ENCODE measurements at places on chromosomes 1 and 21.
A peak's percentile ranks its signal among the peaks of the same experiment; 100 is the strongest.

DNA sequence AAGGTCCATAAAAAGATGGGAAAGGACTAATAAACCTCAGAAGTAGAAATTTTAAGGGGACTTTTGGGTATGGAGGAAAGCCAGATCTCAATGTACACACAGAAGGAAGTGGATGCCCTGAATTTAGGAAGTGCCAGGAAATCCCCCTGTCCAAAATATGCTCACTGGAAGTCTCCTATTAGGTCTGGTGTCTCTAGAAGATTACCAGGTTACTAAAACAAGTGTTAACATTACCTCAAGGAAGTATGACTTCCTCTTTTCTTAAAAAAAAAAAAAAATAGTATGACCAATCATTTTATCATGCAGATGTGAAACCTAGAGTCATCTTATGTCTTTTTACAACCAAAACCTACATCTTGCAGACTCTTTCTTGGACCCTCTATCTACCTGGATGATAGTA, 30.7 kb downstream of the CD58 start:
- no peak for DNase-seq

GRCh38 chr1:64962441-64962840, 3.9 kb downstream of the JAK1 start:
- no peak for DNase-seq

- DNase-seq: peak; percentile 29
These were observed 9.9 kb upstream of the CDCA8 start for GRCh38 chr1:37682334-37682987.

- no peak for DNase-seq
These were observed 576 bp downstream of the ZFP69 start for GRCh38 chr1:40477678-40478053.

DNA sequence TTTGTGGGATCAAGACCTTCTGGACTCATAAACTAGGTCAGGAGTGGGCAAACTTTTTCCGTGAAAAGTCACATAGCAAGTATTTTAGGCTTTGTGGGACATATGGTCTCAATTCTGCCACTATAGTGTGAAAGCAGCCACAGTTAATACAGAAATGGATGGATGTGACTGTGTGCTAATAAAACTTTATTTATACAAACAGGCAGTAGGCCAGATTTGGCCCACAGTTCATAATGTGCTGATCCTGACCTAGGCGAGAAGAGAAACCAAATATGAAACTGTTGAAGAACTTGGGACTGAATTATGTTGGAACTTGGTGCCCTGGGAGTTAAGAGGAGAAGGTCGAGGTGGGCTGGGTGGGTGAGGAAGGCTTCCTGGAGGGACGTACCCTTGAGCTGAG, 17.1 kb downstream of the PADI3 start:
- no peak for DNase-seq

DNA sequence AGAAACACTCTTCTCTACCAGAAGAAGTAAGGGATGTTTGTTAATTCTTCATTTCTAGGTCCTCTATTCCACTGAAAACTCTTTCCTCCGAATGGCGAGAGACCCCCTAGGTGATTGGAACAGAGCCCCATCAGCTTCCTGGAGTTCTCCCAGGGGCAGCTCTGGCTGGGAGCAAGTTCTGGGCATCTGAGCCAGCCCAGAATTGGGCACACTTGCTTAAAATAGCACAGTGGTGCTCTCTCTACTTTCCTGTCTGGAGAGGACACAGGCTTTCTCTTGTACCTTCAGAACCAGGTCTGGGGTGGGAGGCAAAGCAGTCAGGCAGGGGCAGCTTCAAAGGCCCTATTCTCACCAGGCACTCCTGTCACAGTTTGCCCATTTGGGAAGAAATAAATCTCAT, 83.2 kb upstream of the CNTN2 start:
- no peak for DNase-seq

DNA sequence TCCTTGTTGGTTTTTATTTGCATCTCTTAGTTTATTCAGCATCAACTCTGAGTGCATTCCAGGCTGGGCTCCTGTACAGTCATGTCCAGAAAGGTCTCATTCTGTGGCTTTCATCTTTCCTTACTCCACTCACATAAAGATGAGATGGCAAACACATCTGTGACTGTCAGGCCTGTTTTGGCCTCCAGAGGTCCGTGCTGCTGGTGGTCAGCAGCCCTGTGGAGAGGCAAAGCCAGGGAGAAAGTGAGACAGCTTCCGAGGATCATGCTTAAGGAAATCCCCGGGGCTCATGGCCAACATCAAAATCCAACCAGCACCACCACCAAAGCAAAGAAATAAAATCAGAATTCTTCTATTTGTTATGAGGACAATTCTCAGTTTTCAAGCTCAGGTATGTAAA, 96.1 kb upstream of the HIVEP3 start:
- no peak for DNase-seq

GRCh38 chr1:61052395-61053225, 29.8 kb upstream of the NFIA start:
- no peak for DNase-seq

- no peak for DNase-seq
These were observed 39.4 kb upstream of the ZNF496 start for GRCh38 chr1:247370786-247371732.

GRCh38 chr1:116390195-116390594, 17.2 kb downstream of the ATP1A1 start:
- no peak for DNase-seq

DNA sequence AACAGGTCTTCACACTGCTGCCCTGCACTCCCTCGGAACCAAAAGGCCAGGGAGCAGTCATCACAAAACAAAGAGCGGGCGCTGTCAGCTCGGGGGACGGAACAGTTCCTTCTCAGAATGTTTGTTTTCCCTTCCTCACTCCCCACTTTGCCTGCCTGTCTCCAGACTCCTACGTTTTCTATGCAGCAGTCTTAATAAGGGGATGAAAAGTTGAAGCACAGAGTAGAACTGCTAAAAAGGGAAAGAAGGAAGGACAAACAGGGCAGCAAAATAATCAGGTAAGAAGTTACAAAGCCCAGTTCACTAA, 738 bp upstream of the GPR161 start:
- DNase-seq: no peak

DNA sequence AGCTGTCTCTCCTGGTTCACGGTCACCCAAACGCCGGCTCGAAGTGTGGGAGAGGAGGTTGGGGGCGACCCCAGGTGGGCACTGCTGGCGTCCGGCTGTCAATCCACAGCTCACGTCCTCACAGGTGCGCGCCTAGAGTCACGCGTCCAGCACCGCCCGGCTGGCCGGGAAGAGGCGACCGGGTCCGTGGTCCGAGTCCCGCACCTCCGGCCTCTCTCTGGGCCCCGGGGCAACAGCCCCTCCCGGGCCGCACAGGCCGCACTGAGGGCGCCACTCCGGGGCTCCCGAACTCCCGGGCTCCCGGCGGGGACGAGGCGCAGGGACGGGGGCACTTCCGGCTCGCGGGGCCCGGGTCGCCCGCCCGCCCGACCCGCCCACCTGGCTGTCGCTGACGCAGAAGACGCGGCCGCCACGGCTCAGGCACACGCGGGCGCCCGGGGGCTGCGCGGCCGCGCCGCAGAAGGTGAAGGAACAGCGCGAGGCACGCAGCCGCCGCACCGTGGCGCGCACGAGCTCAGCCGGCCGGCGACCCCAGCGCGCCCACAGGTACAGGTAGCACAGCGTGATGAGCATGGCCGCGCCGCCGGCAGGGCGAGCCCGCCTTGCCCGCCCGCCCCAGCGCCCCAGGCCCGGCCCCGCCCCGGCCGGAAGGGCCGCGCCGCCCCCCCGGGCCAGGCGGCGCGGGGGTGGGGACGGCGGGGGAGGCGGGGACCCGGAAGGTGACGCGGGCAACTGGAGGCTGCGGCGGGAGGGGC, at the start of gene HLCS:
Gene HLCS (minus strand): TSS at position 604 of the 755 bp plus-strand sequence. CDS start 31 bp downstream, at position 573.
- DNase-seq: peak; percentile 14

- no peak for DNase-seq
These were observed 10.5 kb upstream of the C1orf21 start for GRCh38 chr1:184376369-184376768.

DNA sequence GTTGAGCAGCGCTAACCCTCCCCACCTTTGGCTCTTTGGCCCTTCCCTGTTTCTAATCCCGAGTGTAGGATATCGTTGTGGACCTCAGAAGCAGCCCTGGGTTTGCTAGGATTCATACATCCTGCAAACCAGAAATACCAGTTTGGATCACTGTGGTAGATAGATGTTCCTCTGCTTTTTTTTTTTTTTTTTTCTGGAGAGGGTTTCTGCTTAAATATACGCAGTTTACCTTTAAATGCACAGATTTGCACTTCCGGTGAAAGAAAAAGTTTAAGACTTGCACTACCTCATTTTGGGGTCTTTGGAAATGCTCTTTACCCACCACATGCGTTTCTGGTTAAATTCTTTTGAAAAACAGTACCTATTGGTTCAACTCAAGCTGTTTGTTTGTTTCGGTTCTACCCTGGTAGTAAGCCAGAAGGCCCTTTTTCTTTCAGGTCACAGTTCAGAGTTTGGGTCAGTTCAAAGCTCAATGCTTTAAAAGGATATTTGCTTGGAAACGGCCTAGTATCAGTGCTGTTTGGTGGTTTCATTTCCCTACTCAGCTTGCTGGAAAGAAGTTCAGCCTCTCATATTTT, 908 bp downstream of the DDI2 start:
- DNase-seq: peak; percentile 18

GRCh38 chr1:98888869-98889268, 115.8 kb downstream of the PLPPR5 start:
- no peak for DNase-seq

DNA sequence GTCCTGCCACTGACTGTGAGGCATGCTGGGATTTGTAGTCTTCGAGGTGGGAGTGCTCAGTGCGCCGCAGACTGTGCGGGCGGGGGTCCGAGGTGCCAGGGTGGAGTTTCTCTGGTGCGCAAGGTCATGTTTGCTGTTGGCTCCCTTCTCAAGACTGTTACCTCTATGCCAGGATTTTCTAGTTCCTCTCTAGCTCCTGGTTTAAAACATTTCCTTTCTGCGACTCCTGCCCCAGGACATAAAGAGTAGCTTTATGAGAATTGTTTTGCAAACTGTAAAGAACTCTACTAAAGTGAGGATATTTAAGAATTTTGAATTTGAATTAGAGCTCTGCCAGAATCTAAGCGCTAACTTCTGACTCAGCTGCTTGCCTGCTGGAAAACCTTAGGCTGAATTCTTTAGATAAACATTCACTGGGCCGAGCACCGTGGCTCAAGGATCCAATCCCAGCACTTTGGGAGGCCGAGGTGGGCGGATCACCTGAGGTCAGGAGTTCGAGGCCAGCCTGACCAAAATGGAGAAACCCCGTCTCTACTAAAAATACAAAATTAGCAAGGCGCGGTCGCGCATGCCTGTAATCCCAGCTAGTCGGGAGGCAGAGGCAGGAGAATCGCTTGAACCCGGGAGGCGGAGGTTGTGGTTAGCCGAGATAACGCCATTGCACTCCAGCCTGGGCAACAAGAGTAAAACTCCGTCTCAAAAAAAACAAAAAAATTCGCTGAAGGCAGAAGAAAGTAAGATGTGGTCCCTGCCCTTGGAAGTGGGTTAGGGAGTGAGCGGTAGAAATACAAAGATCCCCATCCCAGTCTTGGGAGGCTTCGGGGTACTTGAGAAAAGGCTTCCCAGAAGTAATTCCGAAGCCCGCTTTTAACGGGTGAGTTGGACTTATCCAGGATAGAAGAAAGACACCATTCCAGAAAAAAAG, 992 bp upstream of the USP48 start:
- DNase-seq: peak; percentile 91

GRCh38 chr1:160794376-160794775, 1.6 kb upstream of the LY9 start:
- DNase-seq: no peak

GRCh38 chr1:42937836-42938644, 20.6 kb downstream of the SLC2A1 start:
- no peak for DNase-seq

DNA sequence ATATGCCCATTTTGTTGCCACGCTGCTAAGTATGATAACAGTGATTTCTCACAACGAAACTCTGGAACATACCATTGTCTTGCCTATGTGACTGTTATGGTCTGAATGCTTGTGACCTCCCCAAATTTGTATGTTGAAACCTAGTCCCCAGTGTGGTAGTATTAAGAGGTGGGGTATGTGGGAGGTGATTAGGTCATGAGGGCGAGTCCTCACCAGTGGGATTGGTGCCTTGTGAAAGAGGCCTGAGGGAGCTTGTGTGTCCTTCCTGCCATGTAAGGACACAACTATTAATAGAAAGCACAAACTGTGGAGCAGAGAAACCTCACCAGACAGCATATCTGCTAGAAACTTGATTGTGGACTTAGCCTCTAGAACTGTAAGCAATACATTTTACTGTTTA, 84.6 kb downstream of the SELENOF start:
- DNase-seq: no peak

DNA sequence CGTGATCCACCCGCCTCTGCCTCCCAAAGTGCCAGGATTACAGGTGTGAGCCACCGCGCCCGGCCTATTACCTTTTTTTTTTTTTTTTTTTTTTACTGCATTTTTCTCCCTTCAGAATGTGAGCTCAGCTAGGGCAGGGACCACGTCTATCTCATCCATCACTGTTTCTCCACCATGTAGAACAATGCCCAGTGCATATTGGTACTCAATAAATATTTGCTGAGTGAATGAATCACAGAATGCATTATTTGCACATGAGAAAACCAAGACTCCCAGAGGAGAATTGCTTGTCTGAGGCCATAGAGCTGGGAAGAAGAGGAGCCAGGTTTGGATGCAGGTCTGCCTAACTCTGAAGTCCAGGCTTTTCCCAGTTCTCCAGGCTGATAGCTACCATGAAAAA, 8.2 kb upstream of the SLC9A1 start:
- DNase-seq: no peak
